ENCODE measurements at places on chromosomes 7 and 10.

DNA sequence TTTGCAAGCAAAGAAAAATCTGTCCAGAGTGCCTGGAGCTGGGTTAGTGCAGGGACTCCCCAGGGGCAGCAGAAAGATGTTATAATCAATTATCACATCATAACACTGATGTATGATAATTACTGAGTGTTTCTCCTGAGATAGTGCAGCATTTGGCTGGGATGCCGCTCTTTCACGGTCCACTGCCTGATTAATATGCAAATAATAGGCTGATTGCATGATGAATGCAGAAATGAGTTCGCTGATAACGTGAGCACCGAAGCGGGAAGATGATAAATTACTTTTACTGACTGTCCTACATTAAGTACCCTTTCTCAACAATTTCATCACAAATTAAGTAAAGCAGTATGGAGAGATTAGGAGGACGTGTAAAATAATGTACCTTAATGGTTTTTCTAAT, 71.4 kb upstream of the SH2B2 start:
- no peak for DNase-seq

DNA sequence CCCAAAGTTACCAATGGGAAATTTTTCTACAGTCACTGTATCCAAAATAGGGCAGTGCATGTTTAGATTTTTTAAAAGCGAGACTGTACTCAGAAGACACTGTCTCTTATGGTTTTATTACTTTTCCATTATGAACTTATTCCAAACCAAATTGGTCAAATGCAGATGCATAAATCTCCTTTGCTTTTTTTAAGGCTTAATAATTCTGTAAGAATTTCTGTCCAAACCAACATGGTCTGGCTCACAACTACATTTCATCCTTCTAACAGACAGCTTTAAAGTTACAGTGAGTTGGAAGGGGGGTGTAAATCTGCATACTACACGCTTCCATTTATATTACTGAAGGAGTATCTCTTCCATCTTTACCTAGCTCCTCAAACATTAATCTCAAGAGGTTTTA, 199.2 kb downstream of the SLC25A13 start:
- DNase-seq = no peak

GRCh38 chr10:101938305-101939007, 94.9 kb upstream of the KCNIP2 start:
- DNase-seq = no peak

GRCh38 chr10:74022926-74023629, 25.2 kb downstream of the VCL start:
- no peak for DNase-seq

DNA sequence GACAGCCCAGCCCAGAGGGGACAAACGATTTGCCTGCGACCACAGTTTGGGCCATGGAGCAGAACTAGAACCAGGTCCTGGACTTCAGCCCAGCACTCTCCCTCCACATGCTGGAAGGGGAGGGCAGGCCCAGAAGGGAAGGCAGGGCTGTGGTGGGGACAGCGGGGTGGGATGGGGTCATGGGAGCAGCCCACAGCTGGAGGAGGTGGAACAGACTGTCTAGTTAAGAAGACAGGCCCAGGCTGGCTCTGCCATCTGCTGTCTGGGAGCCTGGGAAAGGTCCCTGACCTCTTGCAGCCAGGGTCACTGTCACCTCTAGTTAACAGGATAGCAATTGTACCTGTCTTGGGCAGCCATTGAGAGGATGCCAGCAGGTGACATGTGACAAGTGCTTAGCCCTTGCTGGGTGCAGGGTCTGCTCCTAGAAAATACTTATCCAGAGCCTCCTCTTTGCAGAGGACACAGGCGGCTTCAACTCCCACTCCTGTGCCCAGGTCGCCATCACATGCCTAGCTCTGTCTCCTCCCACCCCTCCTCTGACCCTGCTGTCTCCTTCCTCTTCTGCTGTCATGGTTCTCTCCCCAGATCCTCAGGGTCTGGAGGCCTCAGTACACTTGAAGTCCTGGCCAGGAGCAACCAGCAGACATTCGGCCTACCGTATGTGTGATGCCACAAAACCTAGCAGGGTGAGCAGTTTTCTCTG, 37.0 kb upstream of the CHST15 start:
- DNase-seq = no peak

DNA sequence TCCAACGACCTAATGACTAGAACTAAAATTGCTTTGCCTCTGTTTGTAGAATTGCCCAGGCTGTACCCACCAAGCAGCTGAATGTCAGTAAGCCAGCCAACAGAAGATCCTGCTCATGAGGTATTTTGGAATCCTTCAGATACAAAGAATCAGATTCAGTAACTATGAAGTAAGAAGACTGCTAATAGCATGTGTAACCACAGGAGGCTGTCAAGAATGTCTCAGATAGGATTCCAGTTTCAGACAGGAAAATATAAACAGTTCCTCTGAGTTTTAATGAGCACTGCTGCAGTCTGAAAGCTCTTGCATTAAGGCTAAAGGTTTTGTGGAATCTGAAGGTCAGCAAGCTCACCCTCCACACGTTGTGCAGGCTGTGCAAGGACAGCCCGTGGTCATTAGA, 112.6 kb upstream of the ADAM12 start:
- DNase-seq = no peak

DNA sequence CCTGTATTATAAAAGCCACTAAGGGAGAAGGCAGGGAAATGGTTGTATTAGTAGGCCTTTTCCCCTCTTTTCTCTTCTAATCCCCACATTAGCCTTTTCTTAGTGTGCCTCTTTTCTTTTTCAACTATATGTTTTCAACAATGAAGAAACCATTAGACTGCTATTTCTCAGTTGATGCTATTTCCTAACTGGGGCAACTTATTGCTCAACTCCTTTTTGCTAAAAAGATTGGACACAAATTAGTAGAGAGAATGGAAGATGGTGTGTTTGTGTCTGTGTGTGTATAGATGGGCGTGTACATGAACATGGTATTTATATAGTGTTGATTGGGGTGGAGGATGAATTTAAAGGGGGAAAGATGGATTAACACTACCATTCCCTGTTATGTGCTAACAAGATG, 28.4 kb downstream of the TBC1D12 start:
- no peak for DNase-seq

DNA sequence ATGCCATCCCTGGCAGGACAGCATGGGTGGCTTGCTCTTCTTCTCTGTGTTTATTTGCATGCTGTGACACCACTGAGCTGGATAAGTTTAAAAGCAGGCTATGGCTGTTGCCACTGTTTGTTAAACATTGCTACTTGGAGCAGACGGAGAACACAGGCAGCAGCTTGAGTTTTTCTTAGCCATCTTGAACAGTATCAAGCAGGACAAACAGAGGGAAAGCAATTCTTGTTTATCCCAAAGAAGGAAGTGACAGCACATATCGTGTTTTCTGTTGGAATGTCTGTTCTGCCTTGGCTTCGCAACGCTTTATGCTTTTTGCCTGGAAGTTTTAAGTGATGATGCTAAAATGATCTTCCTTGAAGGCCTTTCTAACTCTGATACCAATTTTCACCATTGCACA, 73.8 kb downstream of the MKX start:
- no peak for DNase-seq

GRCh38 chr7:100855515-100855914, 3.0 kb downstream of the SLC12A9 start:
- no peak for DNase-seq

GRCh38 chr10:48575901-48576300, 29.0 kb downstream of the ARHGAP22 start:
- DNase-seq = no peak

DNA sequence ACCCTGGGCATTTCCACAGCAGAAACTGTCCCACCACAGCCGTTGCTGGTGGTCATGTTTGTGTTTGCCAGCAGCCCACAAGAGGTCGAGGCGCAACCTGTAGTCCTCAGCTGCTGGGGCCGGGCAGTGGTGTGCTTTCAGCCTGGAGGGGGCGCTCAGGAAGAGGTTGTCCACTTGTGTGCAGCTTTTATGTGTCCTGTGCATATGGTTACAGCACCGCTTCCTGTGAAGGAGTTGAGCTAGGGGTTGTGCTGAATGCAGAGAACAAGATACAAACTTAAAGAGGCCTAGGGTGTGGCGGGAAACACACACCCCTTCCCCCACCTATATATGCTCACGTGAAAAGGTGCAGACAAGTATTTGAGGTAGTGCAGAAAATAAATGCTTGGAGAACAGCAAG, 29.5 kb upstream of the PFKFB3 start:
- no peak for DNase-seq

DNA sequence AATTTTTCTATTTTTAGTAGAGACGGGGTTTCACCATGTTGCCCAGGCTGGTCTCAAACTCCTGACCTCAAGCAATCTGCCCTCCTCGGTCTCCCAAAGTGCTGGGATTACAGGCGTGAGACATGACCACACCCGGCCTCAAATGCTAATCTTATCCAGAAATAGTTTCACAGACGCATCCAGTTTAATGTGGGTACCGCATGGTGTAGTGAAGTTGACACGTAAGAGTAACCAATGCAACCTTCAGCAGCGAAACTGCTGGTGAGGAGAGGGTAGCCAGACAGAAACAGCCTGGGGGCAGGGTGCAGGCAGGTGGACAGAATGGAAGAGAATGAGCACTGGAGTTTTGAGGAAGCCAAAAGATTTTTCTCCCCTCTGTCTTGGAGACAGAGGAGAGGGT, 63.5 kb upstream of the FAM180A start:
- no peak for DNase-seq

- DNase-seq = no peak
Measured at GRCh38 chr10:119090026-119090795, 9.6 kb upstream of the EIF3A start.

DNA sequence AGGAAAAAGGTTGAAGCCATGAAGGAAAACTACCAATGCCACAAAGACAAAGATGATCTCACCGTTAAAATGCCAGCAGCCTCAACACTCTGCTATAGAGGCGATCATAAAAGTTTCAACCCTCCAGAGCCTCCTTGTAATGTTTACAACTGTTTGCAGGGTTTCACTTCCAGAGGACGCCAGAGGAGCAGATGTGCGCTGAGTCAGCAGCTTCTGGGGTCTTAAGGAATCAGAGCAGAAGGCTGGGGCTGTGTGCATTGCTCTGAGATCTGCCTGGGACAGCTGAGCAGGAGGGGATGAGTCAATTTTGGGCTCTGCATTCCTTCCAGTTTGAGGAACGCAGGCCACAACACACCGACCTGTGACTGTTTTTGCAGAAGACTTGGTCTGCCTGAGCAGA, 98.3 kb downstream of the TMEM130 start:
- peak; percentile 40 for DNase-seq

- DNase-seq = peak; percentile 38
Measured at GRCh38 chr7:47536661-47537611, 45.0 kb downstream of the TNS3 start.

DNA sequence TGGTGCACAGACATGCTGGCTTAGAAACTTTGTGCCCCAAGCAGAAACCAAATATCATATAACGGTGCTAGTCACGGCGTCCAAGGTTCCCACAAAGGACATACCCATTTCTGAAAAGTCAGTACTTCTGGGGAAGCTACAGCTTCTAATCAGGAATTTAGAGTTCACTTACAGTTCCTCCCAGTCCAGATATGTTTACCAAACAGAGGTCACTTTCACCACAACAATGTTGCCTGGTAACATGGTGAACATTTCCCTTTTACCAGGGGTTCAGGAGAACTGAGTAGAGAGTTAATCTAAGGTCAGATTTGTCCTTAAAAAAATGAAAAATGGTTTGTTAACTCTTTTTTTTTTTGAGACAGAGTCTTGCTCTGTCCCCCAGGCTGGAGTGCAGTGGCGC, 265.9 kb upstream of the MKLN1 start:
- DNase-seq = no peak

DNA sequence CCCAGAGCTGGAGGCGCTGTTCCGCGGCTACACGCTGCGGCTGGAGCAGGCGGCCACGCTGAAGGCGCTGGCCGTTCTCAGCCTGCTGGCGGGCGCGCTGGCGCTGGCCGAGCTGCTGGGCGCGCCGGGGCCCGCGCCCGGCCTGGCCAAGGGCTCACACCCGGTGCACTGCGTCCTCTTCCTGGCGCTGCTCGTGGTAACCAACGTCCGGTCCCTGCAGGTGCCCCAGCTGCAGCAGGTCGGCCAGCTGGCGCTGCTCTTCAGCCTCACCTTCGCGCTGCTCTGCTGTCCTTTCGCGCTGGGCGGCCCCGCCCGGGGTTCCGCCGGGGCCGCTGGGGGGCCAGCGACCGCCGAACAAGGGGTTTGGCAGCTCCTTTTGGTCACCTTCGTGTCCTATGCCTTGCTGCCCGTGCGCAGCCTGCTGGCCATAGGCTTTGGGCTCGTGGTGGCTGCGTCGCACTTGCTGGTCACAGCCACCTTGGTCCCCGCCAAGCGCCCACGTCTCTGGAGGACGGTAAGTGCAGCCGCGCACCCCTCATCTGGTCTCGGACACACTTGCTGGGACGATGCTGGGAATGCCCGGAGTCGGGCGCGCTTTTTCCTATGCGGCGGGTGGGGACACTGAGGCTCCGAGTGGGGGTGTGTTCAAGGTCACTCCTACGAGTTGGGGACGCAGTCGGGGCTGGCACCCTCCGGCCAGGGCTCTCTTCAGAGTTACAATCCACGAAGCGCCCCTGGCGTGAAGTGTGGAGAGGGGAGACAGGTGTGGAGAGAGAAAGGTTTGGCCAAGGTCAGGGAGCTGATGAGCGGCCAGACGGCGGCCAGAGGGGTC, 717 bp downstream of the ADCY1 start:
- no peak for DNase-seq

DNA sequence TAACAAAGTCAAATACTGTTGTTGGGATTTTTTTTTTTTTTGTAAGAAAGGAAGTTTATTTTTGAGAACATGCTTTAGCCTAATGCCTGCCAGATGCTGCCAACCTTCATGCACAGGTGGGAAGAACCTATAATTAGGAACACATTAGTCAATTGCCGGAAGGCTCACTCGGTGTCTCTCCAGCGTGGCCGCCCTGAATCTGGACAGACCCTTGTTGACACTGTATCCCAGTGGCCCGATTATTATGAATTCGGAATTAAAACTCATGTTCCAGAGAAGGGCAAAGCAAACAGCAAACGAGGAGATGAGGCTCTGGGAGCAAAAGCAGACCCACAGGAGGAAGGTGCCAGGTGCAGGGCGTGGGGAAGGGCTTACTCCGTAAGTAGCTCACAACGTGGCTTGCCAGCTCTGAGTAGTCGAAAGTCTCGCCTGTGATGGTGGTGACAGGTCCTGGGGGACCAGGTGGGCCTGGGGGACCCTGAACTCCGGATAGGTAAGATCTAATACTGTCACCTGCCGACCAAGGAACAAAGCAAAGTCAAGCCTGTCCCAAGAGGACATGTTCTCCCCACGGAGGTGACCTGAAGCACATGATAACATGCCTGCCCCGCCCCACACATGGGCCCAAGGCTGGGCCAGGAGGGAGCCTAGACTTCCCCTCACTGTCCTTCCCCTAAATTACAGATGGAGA, 48.3 kb downstream of the COL17A1 start:
- DNase-seq = no peak
